ENCODE measurements at places on chromosomes 5 and 9. TPM values are rescaled to one million over a fixed set of nuclear protein-coding genes. Genes with fewer than 3 reads are reported as not detected.

The QRFP gene
- not detected for total RNA-seq

The IDNK gene
- 3.8 TPM for total RNA-seq

The TMC1 gene
- 0.71 TPM for total RNA-seq

The PCDHGB4 gene
- 3.1 TPM for total RNA-seq

The PCDHGA9 gene
- 0.34 TPM for total RNA-seq

The MEF2C gene
- 2.1 TPM for total RNA-seq

The IFNA21 gene
- not detected for total RNA-seq

The CDC20B gene
- under 0.01 TPM for total RNA-seq

The OGN gene
- not detected for total RNA-seq

The SPINK4 gene
- total RNA-seq, result not detected

The RPS23 gene
- 4,332 TPM for total RNA-seq

The PCDHGB5 gene
- 14.0 TPM for total RNA-seq

The DNM1 gene
- 2.6 TPM for total RNA-seq

The FCN2 gene
- total RNA-seq, result not detected

The MSX2 gene
- 0.21 TPM for total RNA-seq

The FAM221B gene
- not detected for total RNA-seq

The DBH gene
- total RNA-seq, result not detected

The UQCRQ gene
- 107 TPM for total RNA-seq

The GABRA1 gene
- total RNA-seq, result not detected

The CER1 gene
- not detected for total RNA-seq

The NTRK2 gene
- total RNA-seq, result under 0.01 TPM

The PCDHGB2 gene
- 1.7 TPM for total RNA-seq

The SCGB3A2 gene
- total RNA-seq, result not detected

The TGFBI gene
- 721 TPM for total RNA-seq

The SGCD gene
- not detected for total RNA-seq

The CD274 gene
- total RNA-seq, result 20.2 TPM

The PCDHA5 gene
- 0.21 TPM for total RNA-seq

The B4GALT1 gene
- 38.6 TPM for total RNA-seq

The LMBRD2 gene
- total RNA-seq, result 15.7 TPM

The CYSRT1 gene
- total RNA-seq, result 1.6 TPM

The MED22 gene
- total RNA-seq, result 22.8 TPM

The PURA gene
- 14.2 TPM for total RNA-seq

The STPG3 gene
- total RNA-seq, result not detected

The TPD52L3 gene
- total RNA-seq, result not detected

The PCDHB14 gene
- 1.7 TPM for total RNA-seq

The SMIM33 gene
- total RNA-seq, result not detected

The HAUS6 gene
- 20.1 TPM for total RNA-seq

The TMOD1 gene
- not detected for total RNA-seq

The CYLC2 gene
- not detected for total RNA-seq

The CAPSL gene
- not detected for total RNA-seq

The NPR3 gene
- 6.1 TPM for total RNA-seq

The CEL gene
- 0.34 TPM for total RNA-seq

The CD72 gene
- 1.0 TPM for total RNA-seq

The CKMT2 gene
- total RNA-seq, result 0.36 TPM

The GPR151 gene
- total RNA-seq, result not detected
